ENCODE measurements at places on chromosomes 4 and X. TPM values are rescaled to one million over a fixed set of nuclear protein-coding genes. Genes with fewer than 3 reads are reported as not detected.

DAPP1 gene
- total RNA-seq, result 39.7 TPM

PWWP3B gene
- total RNA-seq, result not detected

SATL1 gene
- total RNA-seq, result not detected

GRCh38 chrX:15855568-15856221 lies 1.1 kb upstream of the AP1S2 start:
- DNase-seq, result no peak

MEPE gene
- total RNA-seq, result not detected

DNA sequence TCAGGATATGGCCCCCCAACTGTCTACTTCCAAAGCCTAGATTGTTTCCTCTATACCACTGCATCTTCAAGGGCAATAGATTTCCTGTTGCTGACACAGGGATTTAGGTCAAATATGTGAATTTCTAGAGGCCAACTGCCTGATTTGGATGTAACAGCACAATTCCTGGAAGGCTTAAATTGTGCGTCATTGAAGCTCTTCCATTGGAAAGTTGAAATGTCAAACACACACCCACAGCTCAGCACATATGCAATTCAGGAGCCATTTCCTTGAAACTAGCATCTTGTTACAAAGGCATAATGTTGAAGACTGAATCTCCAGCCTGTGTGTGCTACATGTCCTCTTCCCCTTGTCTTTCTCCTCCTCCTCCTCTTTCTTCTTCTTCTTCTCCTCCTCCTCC lies 158.6 kb downstream of the STK32B start:
- DNase-seq, result no peak

DNA sequence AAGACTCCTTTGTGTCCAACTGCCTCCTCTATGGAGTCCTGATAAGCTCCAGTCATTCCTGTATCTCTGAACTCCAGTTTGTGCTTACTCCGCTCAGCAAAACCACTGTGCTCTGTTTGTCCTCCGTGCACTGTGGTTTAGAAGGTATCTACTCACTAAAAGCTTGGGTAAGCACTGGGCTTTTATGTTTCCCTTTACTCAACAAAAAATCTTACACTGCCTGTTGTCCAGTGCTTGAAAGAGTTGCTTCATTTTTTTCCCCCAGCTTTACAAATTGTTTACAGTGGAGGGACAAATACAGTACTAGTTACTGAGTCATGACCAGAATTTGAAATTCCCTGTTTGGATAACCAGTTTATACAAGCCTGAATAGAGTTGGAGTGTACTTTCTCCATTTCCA lies 545.3 kb upstream of the FAT1 start:
- no peak for DNase-seq

- DNase-seq, result no peak
Observed at GRCh38 chr4:94412658-94413038, 39.1 kb upstream of the PDLIM5 start.

GRCh38 chr4:150173982-150174398 lies 95.7 kb downstream of the DCLK2 start:
- DNase-seq, result no peak

- no peak for DNase-seq
Observed at GRCh38 chr4:87567191-87567590, 38.0 kb upstream of the SPARCL1 start.

- no peak for DNase-seq
Observed at GRCh38 chr4:151948351-151949016, 187.7 kb upstream of the GATB start.

STBD1 gene
- not detected for total RNA-seq

PCSK1N gene
- total RNA-seq, result 1.4 TPM

GRCh38 chr4:101418466-101418865 lies 71.1 kb upstream of the PPP3CA start:
- no peak for DNase-seq

GRCh38 chrX:129845616-129846190 lies 2.0 kb upstream of the ZDHHC9 start:
- no peak for DNase-seq

GRCh38 chrX:5650904-5651303 lies 577.8 kb downstream of the NLGN4X start:
- no peak for DNase-seq

NRK gene
- not detected for total RNA-seq

KDM5C gene
- total RNA-seq, result 78.4 TPM

DNA sequence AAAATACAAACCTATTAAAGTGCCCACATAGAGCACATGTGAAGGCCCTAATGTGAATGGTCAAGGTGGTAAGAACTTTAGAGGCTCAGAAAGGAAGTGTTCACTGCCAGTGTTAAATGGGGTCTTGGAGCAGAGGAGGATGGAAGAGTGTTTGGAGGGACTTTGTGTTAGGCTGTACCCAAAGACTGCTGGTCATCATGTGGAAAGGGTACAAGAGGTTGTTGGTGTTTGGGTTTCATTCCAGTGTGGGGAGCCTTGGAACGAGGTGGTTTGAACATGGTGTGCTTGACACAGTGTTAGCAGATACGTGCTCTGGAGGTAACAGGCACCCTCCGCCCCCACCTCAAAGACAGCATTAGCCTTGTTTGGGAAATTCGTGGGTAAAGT lies 73.1 kb downstream of the RAPGEF2 start:
- DNase-seq, result no peak

DNA sequence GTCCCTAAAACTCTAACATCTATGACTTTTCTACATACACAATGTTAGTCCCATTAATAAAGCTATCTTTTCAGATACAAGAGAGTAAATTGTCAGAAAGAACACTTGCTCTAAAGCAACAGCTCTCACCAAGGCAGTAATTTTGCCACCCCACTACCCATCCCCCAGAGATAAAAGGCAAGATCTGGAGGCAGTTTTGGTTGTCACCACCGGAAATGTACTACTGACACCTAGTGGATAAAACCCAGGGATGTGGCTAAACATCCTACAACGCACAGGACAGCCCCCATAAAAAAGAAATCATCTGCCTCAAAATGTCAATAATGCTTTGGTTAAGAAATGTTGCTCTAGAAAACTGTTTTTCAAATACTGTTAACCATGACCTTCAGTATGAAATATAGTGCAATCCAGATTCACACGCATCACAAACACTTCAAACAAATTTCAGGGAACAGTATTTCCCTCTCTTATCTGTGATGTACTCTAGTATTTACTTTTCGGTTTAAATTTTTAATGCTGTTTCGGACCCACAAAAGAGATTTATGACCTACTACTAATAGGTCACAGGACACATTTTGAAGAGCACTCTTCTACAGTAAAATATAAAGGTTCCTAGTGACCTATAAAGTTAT lies 5.1 kb downstream of the FBXL5 start:
- DNase-seq, result peak; percentile 53

Data from activated naive CD8-positive, alpha-beta T cell treated with anti-CD3 and anti-CD28 coated beads for 36 hours (primary cell).